ENCODE measurements at places on chromosomes 2 and 18.

DNA sequence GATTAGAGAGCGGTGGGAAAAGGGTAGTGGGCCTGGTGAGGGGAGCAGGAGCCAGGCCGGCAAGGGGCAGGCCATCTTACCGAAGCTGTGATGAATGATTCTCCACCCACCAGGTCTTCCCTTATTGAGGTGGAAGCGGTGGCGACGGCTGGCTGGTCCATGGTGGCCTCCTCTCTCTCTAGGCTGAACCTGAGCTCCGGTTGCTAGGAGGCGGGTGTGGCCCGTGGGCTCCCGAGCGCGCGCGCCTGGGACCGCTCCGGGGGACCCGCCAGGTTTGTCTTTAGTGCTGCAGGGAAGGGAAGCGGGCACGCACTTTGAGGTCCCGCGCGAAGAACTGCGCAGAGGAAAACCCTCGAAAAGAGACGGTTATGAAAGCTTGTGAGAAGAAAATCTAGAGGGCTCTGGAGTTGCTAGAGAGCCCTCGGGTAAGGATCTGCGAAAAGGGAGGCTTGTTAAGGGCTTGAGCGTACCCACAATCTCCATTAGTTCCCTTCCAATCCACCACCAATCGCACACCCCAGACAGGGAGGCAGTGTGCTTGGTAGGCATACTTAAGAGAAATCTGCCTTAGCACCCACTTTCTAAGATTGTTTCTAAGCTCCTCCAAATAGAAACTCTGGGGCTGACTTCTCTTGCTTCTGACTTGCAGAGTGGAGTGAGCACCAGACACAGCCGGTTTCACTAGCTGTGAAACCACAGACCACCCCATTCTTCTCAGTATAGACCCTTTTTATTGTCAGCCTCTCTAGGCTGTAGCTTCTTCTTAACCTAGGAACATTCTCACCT is at the start of gene STPG4:
Gene STPG4, minus strand, starts transcription at position 218 of the 786 bp plus-strand sequence. Its CDS starts 57 bp downstream, at position 161.
- no peak for DNase-seq

GRCh38 chr2:226514895-226515294 is 284.7 kb downstream of the IRS1 start:
- DNase-seq: no peak

- DNase-seq: no peak
These were observed 276.6 kb downstream of the MREG start for GRCh38 chr2:215736653-215737290.

GRCh38 chr2:128646091-128646490 is 327.4 kb upstream of the HS6ST1 start:
- peak; percentile 46 for DNase-seq

GRCh38 chr18:79299711-79300110 is 96.0 kb upstream of the NFATC1 start:
- no peak for DNase-seq

DNA sequence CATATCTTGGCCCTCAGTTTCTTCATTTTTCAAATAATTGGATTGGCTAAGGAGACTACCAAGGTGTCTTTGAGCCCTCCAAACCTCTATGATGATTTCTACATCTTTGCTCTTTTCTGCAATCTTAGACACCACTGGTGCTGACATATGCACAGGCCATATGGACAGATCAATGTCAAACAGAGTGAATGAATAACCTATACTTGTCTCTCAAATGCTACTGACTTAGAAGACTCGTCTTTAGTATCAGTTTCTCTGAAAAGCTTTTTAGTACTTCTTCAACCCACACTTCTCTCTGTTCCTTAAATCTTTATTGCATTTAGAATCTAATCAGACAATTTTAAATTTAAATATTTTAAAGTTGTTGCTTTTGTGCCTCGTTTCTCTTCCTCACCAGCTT is 258.2 kb downstream of the LTBP1 start:
- no peak for DNase-seq

DNA sequence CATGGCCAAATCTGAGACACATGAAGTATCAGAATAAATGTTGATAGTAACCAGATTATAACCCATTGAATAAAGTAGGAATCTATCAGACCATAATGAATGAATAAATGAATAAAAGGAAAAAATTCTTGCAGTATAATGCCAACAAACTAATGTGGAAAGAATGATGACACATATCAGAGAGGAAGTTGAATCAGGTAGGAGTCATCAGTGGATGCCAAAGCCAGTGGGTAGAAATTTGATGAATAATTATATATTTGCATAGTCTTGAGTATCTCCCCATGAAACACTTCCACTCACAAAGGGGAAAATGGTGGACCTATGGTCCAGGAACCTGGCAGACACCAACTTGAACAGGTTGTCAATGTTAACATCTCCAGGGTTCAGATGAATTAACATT is 68.6 kb downstream of the GALNT3 start:
- DNase-seq: no peak

- no peak for DNase-seq
These were observed 14.8 kb upstream of the ALPI start for GRCh38 chr2:232441147-232441651.

- no peak for DNase-seq
These were observed 29.7 kb downstream of the TWSG1 start for GRCh38 chr18:9364242-9364641.

DNA sequence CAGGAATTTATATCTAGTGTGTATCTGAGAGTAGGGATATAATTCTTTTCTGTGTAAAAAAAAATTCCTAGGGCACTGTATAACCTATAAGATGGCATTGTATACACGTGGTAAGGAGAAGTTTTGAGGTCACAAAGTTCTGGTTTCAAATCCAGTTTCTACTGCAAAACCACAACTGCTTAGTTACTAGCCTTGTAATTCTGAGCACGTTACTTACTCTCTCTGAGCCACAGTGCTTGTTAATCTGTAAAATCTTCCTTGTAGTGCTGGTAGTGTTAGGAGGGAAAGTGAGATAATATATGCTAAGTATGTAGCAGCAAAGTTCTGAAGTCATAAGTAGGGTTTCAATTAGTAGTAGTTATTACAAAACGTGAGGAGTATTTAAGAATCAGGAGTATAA is 175.4 kb downstream of the SATB2 start:
- DNase-seq: no peak

GRCh38 chr2:130310881-130311280 is 31.8 kb upstream of the IMP4 start:
- no peak for DNase-seq

DNA sequence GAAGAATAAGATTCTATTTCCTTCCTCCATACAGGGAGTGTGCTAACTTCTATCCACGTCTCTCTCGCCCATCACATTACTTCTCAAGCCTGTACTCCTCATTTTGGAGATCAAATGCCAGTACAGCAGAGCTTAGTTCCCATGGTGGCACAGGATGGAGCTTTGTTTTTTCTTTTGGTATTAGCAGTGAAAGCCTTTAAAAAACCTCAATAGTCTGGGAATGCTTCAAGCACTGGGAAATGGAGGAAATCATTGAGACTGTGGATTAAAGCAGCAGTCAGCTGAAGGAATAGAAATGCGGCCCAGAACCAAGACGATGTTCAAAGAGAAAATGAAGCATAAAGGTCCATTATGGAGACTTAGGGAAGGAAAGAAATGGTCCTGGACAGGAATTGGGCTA is 102.3 kb downstream of the NRXN1 start:
- no peak for DNase-seq

DNA sequence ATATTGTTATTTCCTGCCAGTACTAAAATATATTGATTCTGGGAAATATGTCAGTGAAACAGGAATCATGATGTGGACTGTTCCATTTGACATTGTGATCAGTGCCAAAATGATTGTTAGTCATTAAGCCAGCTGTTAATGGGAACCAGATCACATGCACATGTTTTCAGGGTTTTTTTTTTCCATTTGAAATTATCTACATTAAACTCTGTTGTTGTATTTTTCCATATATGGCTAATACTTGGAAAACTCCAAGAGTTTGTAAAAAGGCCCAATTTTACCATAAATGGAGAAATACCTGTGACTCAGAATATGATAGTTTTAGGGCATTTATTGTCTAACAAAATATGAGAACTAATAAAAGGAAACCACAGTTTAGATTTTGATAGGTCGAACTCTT is 13.4 kb downstream of the ITGAV start:
- DNase-seq: no peak

DNA sequence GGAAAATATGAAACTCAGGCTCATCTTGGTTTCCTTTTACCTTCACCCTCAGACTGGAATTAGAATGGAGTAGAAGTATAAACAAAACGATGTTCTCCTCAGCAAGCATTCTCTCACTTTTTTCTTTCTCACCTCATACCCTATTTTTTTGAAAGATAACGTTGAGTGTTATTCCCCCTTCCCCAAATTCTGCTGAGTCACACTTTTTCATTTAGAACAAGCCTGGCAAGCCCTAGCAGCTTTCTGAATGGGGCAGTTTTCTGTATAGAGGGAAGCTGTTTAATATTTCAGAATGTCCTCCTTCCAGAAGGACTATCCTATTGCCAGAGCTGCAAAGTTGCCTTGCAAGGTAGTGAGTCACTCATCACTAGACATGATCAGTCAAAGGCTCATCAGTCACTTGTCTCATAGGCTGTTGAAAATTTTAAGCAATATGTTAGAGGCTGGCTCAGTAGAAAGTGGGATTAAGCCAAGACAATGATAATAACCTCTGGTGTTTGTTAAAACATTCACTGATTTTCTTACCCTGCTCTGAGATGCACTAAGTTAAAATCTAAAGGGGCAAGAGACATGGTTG is 416.1 kb downstream of the RNF144A start:
- DNase-seq: no peak

DNA sequence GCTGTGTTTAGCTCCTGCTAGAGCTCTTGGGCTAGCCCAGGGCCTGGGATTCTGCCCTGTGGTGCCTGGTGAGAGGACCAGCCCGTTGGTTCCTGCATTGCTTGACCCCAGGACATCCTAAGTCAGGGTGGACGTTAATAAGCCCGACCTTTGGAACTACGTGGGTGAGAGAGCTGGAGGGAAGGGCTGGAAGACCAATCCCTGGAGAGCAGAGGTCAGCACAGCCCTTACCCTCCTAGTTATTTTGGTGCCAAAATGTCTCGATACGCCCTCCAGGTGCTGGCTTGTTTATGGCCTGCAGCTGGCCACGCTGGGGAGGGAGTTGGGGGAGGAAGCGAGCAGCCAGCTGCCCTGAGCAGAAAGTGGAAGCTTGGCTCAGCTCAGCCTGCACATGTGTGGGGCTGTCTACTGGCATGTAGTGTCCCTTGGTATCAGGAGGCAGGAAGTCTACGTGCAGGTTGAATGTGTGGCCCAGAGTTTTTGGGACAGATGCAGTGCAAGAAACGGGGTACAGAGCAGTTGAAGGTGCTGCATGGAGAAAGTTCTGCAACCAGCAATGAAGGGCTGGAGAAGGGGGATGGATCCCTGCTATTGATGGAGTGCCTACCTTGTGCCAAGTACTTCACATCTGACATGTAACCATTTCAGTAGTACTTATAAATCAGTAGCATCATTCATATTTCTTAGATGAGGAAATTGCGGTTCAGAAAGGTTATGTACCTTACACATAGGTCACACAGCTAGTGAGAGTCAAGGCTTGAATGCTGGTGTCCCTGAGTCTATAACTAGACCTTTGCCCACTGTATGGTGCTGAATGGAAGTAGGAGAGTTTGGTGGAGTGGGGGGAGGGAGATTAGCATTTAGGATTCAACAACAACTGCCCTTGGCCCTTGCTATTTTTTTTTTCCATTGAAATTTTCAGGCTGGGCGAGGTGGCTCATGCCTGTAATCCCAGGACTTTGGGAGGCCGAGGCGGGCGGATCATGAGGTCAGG is 5.0 kb upstream of the DGKD start:
- DNase-seq: peak; percentile 38

GRCh38 chr2:72778410-72778809 is 47.4 kb downstream of the EXOC6B start:
- DNase-seq: no peak

DNA sequence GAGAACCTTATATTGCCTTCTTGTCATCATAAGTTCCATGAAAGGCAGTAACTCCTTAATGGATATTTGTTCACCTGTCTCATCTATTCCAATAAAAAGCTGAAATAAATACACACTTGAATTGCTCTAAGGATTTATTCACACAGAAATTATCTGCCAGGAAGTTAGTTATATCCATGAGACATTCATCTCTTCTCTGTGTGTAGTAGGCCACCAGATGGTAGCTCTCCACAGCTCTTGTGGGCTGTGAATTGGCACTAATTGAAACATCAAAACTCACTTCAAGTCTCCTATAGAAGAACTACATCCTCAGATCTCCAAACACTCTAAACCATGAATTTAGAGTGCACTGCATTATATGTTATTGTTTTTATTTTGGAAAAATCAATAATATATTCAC is 189.6 kb downstream of the DSC3 start:
- DNase-seq: no peak

GRCh38 chr2:46984040-46984439 is 68.4 kb upstream of the MCFD2 start:
- DNase-seq: no peak

DNA sequence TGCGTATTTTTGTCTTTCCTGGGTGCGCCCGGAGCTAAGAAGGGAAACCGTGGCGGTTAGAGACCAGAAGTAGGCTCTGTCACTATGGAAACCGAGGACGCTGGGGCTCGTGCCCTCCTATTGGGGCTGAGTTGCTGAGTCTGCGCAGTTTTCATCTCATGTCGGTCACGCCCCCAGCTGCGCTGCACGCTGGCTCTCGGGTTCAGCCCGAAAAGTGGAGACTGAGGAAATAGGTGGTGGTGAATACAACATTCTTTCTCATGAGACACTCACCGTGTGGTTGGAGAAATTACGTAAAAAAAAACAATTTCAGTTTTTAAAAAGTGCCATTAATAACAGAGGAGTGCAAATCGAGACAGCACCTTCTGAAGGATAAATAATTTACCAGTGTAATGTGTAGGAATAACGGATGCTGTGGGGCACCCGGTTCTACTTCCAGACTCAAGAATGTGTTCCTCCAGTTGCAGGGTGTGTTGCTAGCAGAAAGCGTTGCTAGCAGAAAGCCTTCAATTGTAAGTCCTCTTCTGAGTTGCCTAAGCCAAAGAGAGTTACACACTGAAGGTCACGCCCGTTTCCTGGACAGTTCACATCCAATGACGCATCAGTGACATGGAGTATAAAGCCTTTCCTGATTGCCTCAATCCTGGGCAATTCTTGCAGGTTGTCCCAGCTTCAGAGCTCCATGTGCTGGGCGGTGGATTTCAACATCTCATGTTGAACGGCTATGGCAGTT is 20.4 kb upstream of the CXXC1 start:
- DNase-seq: peak; percentile 88

GRCh38 chr2:230915319-230915718 is 9.7 kb downstream of the GPR55 start:
- DNase-seq: peak; percentile 62

GRCh38 chr2:205060269-205060668 is 515.0 kb downstream of the PARD3B start:
- DNase-seq: no peak

DNA sequence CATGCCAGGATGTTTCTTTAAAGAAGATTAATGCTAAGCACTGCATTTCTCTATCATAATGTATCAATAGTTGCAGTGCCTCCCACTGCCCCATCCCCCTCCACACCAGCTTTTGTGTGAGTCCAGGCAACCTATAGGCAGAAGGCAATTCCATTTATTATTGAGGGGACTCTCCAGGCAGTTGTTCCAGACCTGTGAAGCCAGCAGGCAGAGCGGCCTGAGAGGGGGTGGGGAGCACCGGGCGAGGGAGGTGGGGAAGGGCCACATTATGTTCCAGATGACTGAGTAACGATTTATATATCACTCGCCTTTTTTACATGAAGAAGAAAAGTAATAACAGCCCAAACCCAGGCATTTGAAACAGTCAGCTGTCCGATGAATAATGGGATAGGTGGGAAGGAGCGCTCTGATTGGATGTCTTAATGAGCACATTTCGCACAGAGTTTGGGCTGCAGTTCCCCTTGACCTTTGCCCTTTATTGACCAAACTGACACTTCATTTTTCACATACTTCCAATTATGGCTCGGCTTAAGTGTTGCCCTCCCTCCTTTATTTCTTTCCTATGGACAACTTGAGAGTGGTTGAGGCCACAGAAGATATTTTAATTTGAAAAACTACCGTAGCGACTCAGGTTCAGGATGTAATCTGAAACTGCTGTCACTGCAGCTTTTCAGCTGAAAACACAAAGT is 34.4 kb downstream of the MEIS1 start:
- no peak for DNase-seq

All from lower leg skin (tissue), 4 donors.